ENCODE measurements at places on chromosomes 12 and 14.

GRCh38 chr12:54036620-54037359 is 3.9 kb downstream of the HOXC5 start:
- DNase-seq, result no peak

DNA sequence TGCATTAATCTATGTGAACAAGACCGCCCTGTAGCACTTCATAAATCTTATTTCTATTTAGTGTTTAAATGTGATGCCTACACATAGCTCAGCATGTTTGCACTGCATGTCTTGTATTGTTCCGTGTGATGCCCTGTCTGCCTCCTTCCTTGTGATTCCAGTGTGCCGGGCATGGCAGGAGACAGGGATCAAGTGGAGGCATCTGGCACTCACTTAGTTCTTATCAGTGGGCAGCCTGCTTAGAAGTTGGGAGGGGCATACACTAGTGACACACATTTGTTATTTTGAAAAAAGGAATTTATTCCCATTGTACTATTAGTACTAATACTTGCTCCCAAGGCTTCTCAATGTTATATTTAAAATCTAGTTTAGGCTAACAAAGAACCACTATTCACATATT is 176.4 kb downstream of the KCNA5 start:
- no peak for DNase-seq

- no peak for DNase-seq
Observed at GRCh38 chr14:93330609-93331000, 2.2 kb downstream of the BTBD7 start.

DNA sequence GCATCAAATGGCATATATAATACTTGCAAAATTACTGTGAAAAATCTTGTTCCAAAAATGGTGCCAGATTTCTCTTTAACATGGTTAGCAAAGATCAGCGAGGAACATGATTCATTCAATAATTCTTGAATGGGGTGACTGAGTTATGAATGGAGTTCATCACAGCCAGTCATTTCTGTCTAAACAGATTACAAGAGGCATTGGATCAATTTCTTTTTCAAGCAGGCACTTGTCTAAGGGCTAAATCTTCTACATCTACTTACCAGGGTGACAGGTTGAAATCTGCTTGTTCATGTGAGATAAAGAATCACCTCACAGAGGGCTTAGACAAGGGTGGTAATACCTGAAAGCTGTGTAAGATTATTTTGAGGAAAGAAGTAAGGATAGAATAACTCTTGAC is 247.7 kb downstream of the ATP23 start:
- no peak for DNase-seq

DNA sequence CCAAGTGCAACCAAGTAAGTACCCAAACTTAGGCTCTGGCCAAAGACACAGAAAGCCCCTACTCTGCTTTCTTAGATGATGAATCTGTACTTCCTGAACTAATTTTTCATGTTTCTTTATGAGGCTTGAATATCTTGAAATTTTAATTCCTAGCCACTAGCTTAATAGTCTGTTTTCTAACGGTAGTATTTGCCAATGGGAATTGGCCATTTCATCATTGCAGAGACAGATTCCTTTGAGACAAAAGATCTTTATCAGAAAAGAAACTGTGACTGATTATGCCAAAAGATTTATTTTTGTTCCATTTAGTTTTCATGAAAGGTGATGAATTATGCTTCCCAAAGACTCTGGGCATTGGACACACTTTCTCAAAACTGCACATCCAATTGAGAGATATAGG is 48.7 kb downstream of the DAD1 start:
- DNase-seq, result no peak

DNA sequence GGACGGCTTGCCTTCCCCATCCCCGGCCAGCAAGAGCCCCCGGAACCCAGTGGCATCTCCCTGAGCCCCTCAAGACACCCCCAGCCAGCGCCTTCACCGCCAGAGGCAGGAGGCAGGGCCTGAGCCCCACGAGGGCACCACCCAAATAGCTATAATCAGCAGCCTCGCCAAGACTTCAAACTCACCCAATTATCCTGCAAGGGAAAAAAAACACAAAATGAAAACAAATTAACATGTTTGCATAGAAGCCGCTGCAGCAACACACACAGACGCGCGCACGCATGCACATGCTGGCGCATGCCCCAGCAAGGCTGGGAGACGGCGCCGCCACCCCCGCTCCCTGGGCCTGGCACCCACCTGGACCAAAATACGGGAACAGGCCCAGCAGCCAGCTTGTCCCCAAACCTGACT is 15.8 kb downstream of the FAM222A start:
- no peak for DNase-seq

DNA sequence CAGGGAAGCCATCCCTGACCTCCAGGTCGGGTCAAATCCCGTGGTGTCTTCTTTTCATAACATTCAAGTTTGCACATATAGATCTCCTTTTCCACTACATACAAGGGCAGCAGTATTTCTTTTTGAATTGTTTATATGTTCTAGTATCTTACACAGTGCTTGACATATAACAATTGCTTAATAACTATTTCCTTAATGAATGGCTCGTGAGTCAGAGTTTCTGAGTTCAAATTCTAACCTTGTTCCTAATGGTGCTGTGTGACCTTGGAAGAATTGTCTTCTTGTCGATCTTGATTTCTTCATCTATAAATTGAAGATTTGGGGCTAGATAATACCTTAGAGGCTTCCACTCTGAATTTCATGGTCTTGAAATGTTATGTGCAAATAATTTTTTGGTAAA is 57.2 kb upstream of the PELI2 start:
- DNase-seq, result no peak

DNA sequence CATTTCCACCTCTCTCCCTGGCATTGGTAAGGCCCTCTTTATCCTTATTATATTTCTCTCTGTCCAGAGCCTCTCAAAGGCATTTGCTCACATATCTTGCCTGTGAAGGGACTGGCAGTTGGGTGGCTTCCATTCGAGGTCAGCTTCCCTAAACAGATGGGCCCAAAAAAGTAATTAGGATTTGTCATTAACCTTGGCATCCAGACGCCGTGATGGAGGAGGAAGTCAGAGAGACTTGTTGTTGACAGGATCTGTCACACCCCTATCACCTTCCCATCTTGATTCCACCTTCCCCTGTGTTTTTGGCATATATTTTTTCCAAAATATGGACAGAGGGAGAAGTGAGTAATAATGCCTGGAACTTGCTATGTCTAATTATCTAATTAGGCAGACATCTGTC is 54.0 kb upstream of the OAS1 start:
- no peak for DNase-seq

DNA sequence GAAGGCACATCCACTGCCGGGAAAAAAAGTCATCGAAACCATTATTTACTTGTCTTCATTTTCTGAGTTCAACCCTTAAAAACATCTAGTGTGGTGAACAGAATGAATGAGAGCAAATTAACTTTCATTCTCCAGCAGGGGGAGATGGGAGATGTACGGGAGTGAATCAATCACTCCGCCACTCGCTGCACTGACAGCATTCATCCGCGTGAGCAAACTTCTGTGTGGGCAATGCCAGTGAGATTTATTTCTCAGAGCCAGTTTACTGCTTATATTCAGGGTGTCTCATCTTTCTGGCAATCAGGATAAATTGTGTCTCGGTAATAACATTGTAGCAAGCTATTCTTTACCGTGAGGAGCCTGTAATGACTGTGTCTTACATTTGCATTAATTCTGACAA is 463.6 kb upstream of the MIS18BP1 start:
- no peak for DNase-seq

DNA sequence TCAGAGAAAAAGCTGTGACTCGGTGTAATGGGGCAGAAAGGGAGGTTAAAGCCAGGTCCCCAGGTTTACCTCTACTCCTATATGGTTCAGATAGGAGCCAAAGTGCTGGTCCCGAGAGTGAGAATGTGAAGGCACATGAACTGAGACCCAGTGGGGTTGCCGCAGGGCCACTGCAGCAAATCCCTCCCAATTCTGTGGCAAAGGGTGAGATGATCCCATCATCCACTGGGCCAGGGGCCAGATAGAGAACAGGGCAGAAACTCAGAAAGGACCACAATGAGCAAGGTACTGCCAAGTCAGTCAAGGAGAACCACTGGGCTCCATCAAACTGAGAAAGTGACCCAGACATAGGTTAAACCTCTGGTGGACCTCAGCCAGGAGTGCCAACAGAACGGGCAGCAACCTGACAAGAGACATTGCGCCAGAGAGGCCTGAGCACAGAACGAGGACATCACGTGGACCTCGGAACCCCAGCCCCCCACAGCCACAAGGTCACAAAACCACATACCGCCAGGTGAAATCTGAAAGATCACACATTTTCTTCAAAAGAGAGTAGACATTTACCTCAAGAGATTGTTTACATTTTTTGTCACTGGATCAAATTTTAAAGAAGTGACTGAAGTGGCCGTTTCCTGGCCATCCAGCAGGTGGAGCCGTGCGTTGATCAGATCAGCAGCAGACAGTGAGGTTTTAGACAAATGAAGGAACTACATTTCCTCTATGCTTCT is 20.5 kb upstream of the ITPR2 start:
- DNase-seq, result peak; percentile 68

- no peak for DNase-seq
Observed at GRCh38 chr14:50352584-50352983, 40.5 kb downstream of the DMAC2L start.

DNA sequence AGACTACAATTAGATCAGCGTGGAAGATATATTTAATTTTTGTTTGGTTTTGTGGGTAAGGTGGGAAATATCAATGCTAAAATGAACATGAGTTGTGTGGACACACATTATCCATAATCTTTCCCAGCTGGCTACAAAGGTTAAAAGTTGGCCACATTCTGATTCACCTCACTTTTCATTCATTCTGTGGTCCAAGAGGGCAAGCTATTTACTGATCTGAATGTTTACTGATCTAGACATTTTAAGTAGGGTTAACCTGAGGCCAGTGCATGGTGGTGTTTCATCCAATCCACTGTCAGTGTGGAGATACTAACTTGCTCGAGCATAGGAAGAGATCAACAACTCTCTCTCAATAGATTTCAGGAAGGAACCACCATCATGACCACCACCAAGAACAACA is 71.6 kb downstream of the DCAF5 start:
- peak; percentile 28 for DNase-seq

DNA sequence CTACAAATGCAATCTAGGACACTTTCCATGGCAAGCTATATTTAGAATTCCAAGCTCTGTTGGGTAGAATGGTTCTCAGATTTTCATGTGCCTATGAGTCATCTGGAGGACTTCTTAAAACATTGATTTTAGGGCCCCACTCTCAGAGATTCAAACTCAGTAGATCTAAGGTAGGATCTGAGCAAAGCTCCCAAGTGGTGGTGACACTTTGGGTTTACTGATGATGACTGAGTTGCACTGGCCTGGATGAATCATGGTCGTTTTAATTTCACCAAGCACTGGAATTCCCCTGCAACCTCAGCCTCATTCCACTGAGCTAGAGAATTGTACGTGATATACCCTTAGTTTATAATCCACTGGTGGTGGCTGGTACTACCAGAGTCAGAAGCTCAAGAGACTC is 86.5 kb downstream of the PPM1H start:
- DNase-seq, result peak; percentile 26

DNA sequence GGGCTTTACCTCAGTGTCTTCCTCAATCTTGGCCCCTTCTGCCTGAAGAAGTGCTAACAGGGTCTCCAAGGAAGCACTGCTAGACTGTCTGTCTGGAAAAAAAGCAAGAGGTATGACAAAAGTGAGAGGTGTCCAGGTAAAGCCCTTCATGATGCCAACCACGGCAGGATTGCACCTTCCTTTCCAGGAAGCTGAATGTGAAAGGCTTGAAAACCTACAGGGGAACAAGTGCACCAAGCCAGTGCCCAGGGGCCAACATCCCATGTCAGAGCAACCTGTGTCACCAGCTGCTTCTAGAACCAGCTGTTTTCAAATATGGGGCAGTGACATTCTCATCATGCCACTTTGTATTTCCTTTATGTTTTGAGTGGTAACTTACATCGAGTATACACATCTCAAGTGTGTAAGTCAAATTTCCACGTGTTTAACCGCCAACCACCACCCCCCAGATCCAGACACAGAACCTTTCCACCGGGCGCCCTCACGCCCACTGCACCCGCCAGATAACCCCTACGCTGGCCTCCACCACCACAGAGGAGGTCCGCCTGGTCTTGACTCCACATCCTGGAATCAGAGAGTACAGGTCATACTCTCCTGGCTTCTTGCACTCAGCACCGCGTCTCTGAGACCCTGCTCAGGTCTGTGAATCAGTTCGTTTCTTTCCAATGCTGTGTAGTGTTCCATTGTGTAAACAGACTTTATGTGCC is 27.3 kb downstream of the VPS37B start:
- no peak for DNase-seq

DNA sequence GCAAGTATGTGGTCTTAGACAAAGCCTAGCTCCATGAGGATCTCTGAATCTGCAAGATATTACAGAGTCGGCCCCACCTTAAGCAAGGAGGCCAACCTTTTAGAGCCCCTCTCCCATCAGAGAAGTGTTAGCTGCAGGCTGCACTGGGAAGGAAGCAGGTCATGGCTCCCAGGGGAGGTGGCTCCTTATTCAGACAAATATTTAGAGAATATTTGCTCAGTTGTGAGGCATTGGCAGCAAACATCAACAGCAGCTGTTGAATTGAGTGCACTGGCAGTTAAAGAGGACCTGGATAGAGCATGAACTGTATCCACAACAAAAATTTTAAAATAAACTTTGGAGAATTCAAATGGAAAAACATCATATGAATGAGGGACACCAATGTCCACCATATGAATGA is 44.7 kb downstream of the FSCB start:
- no peak for DNase-seq

- no peak for DNase-seq
Observed at GRCh38 chr12:53229454-53229853, 2.6 kb downstream of the RARG start.

- no peak for DNase-seq
Observed at GRCh38 chr14:76870166-76870565, 44.0 kb downstream of the LRRC74A start.

DNA sequence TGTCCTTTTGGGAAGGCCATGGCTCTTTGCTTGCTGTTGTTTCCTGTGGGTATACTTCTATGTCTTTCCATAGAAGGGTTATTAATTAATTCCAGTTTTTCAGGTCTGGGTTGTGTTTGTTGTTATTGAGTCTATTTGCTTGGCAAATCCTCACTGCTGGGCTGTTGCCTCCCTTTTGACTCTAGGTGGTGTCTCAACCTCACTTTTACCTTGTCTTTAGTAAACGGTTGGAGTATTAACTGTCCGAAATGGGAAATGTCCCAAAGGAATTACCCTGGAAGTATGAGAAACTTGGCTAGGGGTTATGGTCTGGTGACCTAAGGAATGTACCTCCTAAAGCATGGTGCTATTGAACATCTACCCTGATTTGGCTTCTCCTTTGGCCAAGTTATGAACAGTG is 16.7 kb downstream of the PRH1 start:
- no peak for DNase-seq

- DNase-seq, result no peak
Observed at GRCh38 chr14:95675486-95675885, 10.7 kb upstream of the TCL1B start.

GRCh38 chr14:96269359-96269710 is 13.3 kb downstream of the BDKRB1 start:
- no peak for DNase-seq

Measured in fibroblast of villous mesenchyme (primary cell).